ENCODE measurements at places on chromosomes 2 and 18. TPM values are rescaled to one million over a fixed set of nuclear protein-coding genes. Genes with fewer than 3 reads are reported as not detected.

RBM44 gene
- total RNA-seq, result 0.72 TPM

CASP10 gene
- total RNA-seq, result 0.51 TPM

BOLL gene
- not detected for total RNA-seq

IL18R1 gene
- total RNA-seq, result not detected

LTBP1 gene
- total RNA-seq, result 72.4 TPM

HNMT gene
- not detected for total RNA-seq

RTN4 gene
- 75.2 TPM for total RNA-seq

ALKAL2 gene
- total RNA-seq, result not detected

DYSF gene
- total RNA-seq, result not detected

NT5C1B gene
- not detected for total RNA-seq

Data from OCI-LY7 (cell line).